ENCODE measurements at places on chromosomes 1 and 21.

- DNase-seq = no peak
Measured at GRCh38 chr1:10833630-10834557, 37.4 kb upstream of the CASZ1 start.

GRCh38 chr1:35600593-35600992 lies 27.5 kb downstream of the TFAP2E start:
- no peak for DNase-seq

DNA sequence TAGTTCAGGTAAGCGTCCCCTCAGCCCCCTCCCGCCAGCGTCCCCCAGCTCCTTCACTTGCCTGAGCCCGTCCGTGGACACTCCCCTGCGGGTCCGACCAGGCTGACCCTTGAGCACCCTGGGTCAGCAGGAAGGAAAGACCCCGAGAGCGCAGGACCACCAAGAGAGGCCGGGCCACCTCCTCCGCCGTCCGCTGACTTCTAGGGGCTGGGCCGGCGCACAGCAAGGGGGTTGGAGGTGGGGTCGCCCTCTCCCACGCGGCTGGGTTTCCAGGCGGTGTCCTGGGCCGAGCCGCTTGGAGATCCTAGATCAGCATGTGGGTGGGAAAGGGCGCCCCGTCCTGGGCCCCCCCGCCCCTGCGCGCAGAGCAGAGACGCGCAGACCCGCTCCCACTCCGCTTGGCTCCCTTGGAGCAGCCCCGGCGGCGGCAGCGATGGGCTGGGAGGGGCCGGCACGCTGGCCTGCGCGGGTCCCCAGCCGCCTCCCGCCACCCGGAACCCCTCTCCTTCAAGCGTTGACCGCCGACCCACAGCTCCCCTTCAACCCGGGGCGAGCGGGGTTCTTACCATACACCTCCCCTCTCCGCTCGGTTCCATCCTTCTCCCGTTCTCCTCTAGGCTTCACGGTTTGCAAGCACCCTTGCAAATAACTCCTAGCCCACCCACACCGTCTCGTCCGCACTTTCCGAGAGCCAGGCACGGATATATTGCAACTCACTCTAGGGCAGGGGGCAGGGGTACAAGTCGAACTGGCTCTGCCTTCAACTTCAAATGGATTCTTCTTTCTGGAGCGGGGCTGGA lies 7.5 kb downstream of the KNCN start:
- no peak for DNase-seq

DNA sequence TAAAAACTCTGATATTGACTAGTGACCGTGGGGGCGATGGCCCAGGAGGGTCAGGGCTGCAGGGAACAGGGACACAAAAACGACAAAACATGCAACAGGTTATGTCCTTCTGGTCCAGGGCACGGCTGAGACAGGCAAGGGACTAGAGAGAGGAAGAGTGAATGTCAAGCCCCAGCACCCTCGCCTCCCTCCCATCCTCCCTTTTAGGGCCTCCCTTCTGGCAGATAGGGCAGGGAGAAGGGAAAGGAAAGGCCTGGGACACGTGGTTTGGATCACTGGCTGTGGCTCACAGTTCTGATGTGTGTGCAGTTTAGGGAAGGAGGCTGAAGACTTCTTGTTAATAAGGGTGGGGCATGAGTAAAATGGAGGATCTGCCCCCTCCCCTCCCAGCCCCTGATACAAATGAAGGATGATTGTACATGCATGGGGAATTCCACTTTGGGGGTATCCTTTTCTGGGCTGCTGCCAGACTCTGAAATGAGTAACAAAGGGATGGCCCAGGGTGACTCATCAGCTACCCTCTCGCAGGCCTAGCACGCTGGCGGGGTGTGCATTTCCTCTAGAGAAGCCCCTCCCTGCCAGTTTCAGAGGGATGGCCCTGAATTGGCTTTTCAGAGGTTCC lies 14.2 kb downstream of the CAPN2 start:
- peak; percentile 80 for DNase-seq

DNA sequence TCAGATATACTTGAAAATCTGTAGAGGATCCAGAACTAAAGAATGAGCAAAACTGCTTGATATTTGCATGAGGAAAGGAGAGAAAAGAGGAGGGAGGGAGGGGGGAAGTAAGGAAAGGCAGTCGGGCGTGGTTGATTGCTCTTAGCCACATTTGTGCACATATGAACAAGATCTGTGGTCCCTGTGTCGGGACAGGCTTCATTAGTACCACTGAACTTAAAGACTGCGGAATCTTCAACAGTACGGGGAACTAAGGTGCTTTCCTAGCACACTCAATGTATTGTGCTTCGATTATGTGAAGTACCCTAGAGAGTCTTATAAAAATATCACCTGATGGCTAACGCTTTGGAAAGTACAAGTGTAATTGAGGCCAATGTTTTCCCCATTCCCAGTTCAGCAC lies 59.9 kb downstream of the ZBTB18 start:
- DNase-seq = no peak

GRCh38 chr1:73611681-73612080 lies 586.3 kb downstream of the LRRIQ3 start:
- DNase-seq = no peak

GRCh38 chr1:235100194-235100772 lies 28.4 kb downstream of the TOMM20 start:
- no peak for DNase-seq

- DNase-seq = no peak
Measured at GRCh38 chr1:181748013-181748412, 264.7 kb downstream of the CACNA1E start.

- DNase-seq = no peak
Measured at GRCh38 chr1:182664296-182664695, 20.1 kb downstream of the RGS8 start.

GRCh38 chr1:247107694-247108093 lies 3.5 kb upstream of the ZNF669 start:
- no peak for DNase-seq

- DNase-seq = peak; percentile 22
Measured at GRCh38 chr1:244049162-244050013, 1.7 kb upstream of the ZBTB18 start.

- DNase-seq = no peak
Measured at GRCh38 chr1:180691322-180691913, 59.6 kb downstream of the XPR1 start.

DNA sequence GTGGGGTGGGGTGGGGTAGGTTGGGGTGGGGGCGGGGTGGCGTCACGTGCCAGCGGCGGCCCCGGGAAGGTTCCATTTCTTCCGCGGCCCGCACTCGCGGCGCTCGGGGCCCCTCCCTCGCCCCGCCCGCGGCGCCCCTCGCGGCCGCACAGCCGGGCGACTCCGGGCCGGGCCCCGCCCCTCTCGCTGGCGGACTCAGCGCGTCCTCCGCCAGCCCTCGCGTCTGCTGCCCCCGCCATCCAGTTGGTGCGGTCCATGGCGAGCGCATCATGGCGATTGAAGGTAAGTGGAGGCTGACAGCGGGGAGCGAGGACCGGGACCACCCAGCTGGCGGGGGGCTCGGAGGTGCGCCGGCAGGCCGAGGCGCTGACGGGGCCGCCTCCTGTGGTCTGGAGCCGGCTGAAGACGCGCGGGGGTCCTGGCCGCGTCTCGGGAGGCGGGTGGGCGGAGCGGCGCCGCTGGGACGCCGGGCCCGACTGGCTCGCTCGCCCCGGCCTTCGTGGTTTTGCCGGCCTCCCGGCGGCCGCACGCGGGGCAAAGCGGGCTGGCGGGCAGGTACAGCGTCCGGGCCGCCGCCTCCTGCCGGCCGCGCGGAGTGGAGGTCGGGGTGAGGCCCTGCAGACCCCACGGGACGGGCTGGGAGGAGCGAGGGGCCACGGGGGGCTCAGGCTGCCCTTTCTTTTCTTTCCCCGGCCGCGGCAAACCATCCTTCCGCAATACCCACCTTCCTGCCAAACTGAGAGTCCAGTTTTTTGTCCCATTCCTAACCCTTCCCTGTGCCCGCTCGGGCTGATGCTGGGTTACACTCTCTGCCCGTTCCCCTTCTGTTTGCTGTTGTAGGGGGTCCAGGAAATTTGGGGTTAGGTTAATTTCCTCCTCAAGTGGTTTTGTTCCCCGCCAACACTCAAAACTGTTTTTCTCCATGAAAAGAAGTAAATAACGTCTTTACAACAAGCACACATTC lies at the start of gene SYT14:
Gene SYT14 (plus strand): TSS at position 222 of the 964 bp plus-strand sequence. CDS start 48 bp downstream, at position 270.
- DNase-seq = no peak

DNA sequence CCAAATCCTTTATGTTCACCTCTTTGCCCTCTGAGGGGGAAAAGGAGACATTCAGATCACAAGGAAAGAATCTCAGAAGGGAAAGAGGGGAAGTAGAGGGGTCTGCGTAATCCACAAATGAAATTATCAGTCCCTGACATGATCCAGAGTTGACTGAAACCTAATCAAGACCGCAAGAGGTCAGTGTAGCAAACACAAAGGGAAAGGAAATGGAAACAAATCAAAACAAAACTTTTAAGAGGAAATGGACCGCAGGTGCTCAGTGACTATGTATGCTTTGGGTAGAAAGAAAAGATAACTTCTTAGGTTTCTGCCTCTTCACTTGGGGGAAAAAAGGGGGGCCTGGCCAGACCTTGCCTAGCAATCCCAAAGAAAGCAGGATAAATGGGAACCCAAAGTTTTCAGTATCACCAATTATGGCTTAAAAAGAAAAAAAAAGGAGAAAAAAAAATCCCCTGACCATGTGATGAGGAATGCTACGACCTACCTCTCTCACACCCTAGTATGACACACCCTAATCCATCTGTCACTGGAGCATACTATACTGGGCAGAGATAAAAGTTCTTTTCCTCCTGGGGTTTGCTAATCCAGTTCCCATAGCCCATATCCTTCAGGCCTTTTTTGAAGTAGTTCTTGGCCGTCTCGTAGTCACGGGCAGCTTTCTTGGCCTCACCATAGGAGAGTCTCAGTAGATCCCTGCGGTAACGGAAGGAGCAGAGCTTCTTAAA lies 16.9 kb downstream of the CHRNB2 start:
- DNase-seq = no peak

DNA sequence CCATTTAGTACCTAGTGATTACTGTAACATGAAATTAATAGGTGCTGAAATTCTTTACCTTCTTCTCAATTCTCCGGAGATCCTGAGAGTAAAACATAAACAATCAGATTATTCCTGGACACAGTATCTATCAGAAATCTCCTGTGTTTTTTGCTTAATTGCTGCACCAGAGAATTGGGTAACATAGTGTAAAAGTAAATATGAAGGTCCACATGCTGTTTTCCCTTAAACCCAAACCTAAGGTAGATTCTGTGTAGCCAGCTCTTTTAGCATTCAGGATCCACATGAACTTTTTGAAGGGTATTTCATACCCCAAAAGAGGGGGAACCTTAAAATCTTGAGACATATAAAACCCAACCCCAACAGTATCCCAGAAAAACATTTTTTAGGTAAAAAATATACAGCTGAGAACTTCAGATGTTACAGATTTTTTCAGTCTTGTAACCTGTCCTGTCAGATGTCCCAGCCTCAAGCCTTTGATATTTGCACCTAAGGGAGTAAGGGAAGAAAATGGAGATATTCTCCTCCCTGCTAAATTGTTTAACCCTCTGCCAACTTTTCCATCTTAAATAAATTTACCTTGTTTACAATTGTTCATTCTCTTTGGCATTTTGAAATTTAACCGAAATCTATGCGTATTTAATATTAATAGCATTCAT lies 11.2 kb downstream of the ODR4 start:
- no peak for DNase-seq

DNA sequence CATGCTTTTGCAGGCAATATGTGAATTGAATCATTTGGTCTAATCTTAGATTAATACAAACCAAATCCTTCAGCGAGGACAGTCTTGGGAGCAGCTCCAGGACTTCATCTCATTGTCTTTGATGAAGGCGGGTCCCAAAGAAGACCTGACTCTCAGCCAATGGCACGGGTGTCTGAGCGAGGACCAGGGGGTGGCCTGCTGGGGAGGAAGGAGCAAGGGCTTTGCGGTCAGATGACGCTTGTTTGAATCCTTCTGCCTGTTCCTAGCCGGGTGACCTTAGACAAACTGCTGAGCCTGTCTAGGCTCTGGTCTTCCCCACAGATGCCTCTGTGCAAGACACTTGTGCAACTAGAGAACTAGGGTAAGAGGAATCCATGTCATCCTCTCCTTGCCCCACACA lies 312.1 kb upstream of the VAMP3 start:
- DNase-seq = no peak

- no peak for DNase-seq
Measured at GRCh38 chr1:52880206-52880605, 37.6 kb downstream of the ZYG11A start.

DNA sequence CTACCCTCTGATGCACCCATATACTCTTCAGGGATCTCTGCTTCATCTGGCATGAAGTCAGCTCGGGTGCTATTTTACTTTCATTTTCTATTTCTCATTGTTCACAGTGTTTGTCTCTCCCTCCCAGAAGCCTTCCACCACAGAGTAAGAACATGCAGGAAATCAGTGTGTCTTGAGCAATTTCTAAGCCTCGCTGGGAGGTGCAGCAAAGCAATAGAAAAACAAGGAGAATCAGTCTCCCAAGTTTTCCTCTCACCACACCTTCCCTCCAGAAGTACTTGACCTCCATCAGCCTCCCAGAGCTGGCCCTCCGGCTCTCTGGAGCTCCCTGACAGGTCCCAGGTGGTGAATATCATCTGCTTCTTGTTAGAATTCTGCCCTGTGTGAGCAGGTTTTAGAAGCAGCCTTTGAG lies 594.7 kb upstream of the CAMK1G start:
- no peak for DNase-seq

DNA sequence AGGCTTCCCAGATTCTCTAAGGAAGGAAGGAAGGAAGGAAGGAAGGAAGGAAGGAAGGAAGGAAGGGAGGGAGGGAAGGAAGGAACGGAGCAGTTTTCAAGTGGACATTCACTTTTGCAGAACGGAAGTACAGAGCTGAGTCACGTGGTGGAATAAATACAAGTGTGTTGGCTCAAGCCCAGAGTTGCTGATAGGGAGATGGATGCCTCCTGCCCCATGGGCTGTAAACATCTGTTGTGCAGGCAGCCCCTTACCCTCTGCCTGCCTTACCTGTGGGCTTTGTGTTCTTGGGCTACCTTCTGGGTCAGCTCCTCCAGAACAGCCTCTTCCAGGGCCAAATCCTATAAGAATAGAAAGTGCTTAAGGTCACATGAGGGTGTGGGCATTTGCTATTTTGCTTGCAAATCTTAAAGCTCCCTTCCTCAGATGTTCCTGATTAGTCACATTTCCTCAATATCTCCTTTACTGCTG lies 121.7 kb downstream of the SMYD2 start:
- DNase-seq = no peak

- DNase-seq = no peak
Measured at GRCh38 chr1:48043622-48044021, 46.4 kb upstream of the TRABD2B start.

DNA sequence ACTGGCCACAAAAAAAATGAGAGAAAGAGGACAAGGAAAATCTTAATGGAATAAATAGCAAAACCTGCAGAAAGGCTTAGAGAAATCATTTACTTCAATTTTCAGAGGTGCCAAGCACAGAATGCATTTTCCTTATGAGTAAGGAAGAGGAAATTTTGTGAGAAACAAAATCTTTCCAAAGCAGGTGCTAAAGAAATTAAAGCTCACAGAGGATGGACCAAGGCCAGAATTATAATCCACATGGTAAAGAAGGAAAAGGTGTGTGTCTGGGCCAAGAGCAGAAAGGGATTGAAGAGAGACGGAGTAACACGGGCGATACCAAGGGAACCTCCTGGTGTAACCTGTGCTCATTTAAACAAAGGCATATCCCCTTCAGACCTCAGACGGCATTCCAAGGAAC lies 340.0 kb upstream of the NFIA start:
- no peak for DNase-seq
